ENCODE measurements at places on chromosomes 4 and X. TPM values are rescaled to one million over a fixed set of nuclear protein-coding genes. Genes with fewer than 3 reads are reported as not detected.

PLAC1 gene
- total RNA-seq = not detected

MGST2 gene
- total RNA-seq = 117 TPM

PCDH7 gene
- total RNA-seq = 0.28 TPM

BMPR1B gene
- total RNA-seq = 0.51 TPM

ANOS1 gene
- total RNA-seq = 0.47 TPM

TIMP1 gene
- total RNA-seq = 102 TPM

GPR82 gene
- total RNA-seq = not detected

QDPR gene
- 15.1 TPM for total RNA-seq

FAM9C gene
- total RNA-seq = not detected

TSPAN7 gene
- total RNA-seq = 28.4 TPM

FHDC1 gene
- 0.68 TPM for total RNA-seq

PRDM5 gene
- total RNA-seq = 5.4 TPM

ASB12 gene
- total RNA-seq = not detected

TRAPPC2 gene
- 17.9 TPM for total RNA-seq

TBCK gene
- 44.1 TPM for total RNA-seq

FATE1 gene
- not detected for total RNA-seq

COL4A5 gene
- total RNA-seq = 48.0 TPM

ZDHHC15 gene
- under 0.01 TPM for total RNA-seq

NEUROG2 gene
- total RNA-seq = not detected

FGD1 gene
- total RNA-seq = 2.4 TPM

CXCL8 gene
- 47.1 TPM for total RNA-seq

TLR7 gene
- not detected for total RNA-seq

FRMD7 gene
- not detected for total RNA-seq

AGTR2 gene
- not detected for total RNA-seq

KDR gene
- 321 TPM for total RNA-seq

SSX2 gene
- not detected for total RNA-seq

ODAM gene
- not detected for total RNA-seq

TENM3 gene
- total RNA-seq = 38.1 TPM

PPID gene
- total RNA-seq = 35.1 TPM

RASGEF1B gene
- 0.33 TPM for total RNA-seq

ATP8A1 gene
- 16.7 TPM for total RNA-seq

SYTL5 gene
- total RNA-seq = not detected

ATP1B4 gene
- not detected for total RNA-seq

TMPRSS11A gene
- not detected for total RNA-seq

TEC gene
- 1.7 TPM for total RNA-seq

CPE gene
- total RNA-seq = 1.1 TPM

CAPN6 gene
- total RNA-seq = not detected

PRR32 gene
- not detected for total RNA-seq

NAT8L gene
- under 0.01 TPM for total RNA-seq

DMP1 gene
- total RNA-seq = not detected

TLR2 gene
- 0.51 TPM for total RNA-seq

SLITRK2 gene
- total RNA-seq = not detected

JADE3 gene
- 10.9 TPM for total RNA-seq

HTN1 gene
- not detected for total RNA-seq

TFE3 gene
- 22.8 TPM for total RNA-seq

TMEM154 gene
- total RNA-seq = 3.1 TPM

PNMA5 gene
- not detected for total RNA-seq

H2BW2 gene
- not detected for total RNA-seq

HSD17B13 gene
- total RNA-seq = not detected

GUCY1A1 gene
- 50.4 TPM for total RNA-seq

S100P gene
- not detected for total RNA-seq

RHOXF2B gene
- total RNA-seq = not detected

P2RY4 gene
- not detected for total RNA-seq

CSN2 gene
- total RNA-seq = not detected

UGT2B17 gene
- not detected for total RNA-seq

SCML1 gene
- total RNA-seq = 10.5 TPM

NEXMIF gene
- not detected for total RNA-seq
